ENCODE measurements at places on chromosomes 2 and 18. TPM values are rescaled to one million over a fixed set of nuclear protein-coding genes. Genes with fewer than 3 reads are reported as not detected.

DNA sequence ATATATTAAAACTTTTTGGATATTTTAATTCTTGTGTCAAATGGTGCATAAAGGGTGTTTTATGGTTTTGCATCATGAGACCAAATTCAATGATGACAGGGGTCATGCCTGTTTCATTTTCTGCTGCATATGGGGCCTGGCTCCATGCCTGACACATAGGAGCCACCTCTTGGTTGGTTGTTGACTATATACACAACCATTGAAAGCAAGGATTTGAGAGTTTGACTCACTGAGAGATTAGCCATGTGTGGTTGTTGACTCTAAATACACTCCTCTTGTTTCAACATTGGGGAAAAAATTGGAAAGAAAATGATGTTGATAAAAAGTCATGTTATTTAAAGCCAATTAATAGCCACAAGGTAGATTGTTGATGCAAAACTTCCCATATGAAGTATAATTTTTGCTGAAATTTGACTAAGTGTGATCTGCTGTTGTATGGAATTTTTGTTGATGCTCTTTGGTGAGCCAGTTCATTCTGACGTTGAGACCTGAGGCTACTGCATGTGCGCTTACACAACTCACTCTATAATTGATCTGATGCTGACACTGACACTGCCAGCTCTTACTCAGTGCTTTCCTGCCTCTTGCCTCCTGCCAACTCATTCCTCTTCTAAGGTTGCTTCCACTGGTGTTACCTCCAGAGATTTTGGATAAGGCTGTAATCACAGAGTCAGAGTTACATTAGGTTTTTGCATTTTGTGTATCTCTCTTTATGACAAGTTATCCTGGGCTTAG, 446.2 kb upstream of the SLC14A2 start:
- no peaks in the 10 kb centered on the region for H3K36me3 ChIP-seq
- peak overlapping the region; percentile 59 for H3K27ac ChIP-seq
- peaks cover 70% of the 10 kb centered on the region for H3K4me1 ChIP-seq
- DNase-seq, result no peak

GRCh38 chr18:10122988-10123950, 209.5 kb downstream of the VAPA start:
- H3K4me3 ChIP-seq, result no peak overlapping the region
- H3K27ac ChIP-seq, result no peak overlapping the region
- no peak for DNase-seq
- H3K27me3 ChIP-seq, result no peaks in the 10 kb centered on the region
- peaks cover 18% of the 10 kb centered on the region for H3K4me1 ChIP-seq

- no peaks in the 10 kb centered on the region for H3K4me1 ChIP-seq
- no peak overlapping the region for H3K4me3 ChIP-seq
- H3K27ac ChIP-seq, result no peak overlapping the region
- no peaks in the 10 kb centered on the region for H3K27me3 ChIP-seq
- no peak for DNase-seq
- no peaks in the 10 kb centered on the region for H3K36me3 ChIP-seq
These were observed 301.1 kb upstream of the RND3 start for GRCh38 chr2:150788426-150789140.

DNA sequence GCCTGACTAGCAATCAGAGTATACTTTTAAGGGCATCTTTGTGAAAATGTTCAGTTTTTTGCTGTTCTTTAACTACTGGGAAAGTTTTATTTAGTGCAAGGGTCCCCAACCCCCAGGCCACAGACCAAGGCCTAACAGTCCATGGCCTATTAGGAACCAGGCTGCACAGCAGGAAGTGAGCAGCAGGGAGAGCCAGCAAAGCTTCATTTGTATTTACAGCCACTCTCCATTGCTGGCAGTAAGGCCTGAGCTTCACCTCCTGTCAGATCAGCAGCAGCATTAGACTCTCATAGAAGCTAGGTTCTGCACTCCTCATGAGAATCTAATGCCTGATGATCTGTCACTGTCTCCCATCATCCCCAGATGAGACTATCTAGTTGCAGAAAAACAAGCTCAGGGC, 17.1 kb upstream of the NR4A2 start:
- H3K27me3 ChIP-seq, result no peaks in the 10 kb centered on the region
- H3K36me3 ChIP-seq, result no peaks in the 10 kb centered on the region
- H3K27ac ChIP-seq, result no peak overlapping the region
- H3K4me1 ChIP-seq, result no peaks in the 10 kb centered on the region

MORN2 gene
- 22.9 TPM for total RNA-seq

TMEM247 gene
- not detected for total RNA-seq

GALR1 gene
- total RNA-seq, result not detected

EVX2 gene
- not detected for total RNA-seq

SOWAHC gene
- total RNA-seq, result 12.8 TPM

LINC00305 gene
- not detected for total RNA-seq
